ENCODE measurements at places on chromosomes 6 and 20.
A peak's percentile ranks its signal among the peaks of the same experiment; 100 is the strongest.

DNA sequence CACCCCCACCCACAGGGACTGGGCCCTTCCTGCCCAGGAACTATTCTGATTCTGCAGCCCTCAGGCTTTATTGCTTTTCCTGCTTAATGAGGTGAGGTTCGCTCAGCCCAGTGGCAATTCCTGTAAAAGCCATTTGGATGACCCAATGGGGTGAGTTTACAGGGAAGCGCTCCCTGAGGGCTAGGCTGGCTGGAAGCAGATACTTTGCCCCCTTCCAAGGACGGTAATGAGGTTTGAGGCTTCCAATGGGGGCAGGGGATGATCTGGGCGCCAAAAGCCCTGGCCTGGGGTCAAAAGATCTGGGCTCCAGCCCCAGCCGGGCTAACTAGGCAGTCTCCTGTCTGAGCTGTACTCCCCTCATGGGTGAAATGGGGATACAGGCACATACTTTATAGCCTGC, 41.8 kb downstream of the RIPOR3 start:
- no peak for DNase-seq

- no peak for DNase-seq
Observed at GRCh38 chr20:33296206-33296605, 13.2 kb downstream of the BPIFB1 start.

- no peak for DNase-seq
Observed at GRCh38 chr20:43567477-43567876, 8.7 kb downstream of the SGK2 start.

- DNase-seq, result no peak
Observed at GRCh38 chr6:79543886-79544285, 6.7 kb upstream of the LCA5 start.

DNA sequence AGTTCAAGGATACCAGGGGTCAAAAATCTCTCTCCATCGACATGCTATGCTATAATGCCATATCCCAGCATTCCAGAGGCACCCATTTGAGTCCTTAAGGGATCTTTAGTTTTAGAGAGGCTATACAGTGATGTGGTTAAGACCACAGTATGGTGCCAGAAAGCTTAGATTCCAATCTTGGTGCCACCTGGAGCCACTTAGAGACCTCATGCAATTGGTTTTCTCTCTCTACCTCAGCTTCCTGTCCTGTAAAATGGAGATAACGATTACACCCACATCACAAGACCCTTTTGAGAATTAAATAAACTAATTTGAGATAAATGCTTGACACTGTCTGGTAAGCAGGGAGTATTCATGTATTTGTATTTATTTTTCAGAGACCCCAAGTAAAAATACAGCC, 39.0 kb downstream of the PLAGL1 start:
- DNase-seq, result no peak

- DNase-seq, result no peak
Observed at GRCh38 chr6:72624557-72625160, 2.8 kb downstream of the KCNQ5 start.

DNA sequence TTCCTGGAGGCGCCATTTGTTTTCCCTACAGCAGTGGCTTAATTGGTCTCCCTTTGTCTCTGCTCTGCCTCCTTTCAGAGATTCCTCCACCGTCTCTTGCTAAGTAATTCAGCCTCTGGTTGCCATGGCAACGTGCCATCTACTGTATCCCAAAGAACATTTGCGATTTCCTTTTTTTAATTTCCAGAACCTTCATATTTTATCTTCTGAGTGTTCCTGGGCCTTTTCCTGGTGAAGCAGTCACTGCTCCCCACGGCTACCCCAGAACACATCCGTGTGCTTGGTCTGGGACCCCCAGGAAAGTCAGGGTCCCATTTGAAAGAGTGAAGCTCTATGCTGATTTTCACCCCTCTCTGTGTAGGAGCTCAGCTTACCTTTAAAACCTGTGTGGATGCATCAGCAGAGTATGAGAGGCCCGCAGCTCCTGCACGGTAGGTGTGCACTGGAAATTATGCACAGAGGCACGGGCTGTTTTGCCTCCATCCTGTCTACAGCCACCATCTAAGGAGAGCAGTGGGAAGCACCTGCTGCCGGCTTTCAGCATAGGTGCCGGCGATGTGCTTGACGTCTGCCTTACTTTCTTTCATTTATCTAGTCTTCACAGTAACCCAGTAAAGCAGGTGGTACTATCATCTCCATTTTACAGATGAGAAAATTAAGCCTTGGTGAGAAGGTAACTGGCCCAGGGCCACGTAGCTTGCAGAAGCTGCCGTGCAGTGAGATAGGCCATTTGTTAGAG, 122.8 kb downstream of the SYCP2 start:
- DNase-seq, result no peak

DNA sequence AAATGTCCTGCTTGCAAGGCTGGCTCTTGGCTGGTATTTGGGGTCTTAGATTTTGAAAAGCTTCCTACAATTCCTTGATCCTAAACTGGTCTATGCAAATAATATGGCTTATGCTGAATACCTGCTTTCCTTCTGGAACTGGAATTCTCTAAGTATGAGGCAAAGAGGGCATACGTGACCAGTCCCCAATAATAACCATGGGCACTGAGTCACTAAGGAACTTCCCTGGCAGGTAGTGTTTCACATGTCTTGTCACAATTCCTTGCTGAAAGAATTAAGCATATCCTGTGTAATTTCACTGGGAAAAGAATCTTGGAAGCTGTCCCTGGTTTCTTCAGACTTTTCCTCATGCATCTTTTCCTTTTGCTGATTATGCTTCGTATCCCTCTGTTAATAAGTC, 106.5 kb downstream of the MMS22L start:
- no peak for DNase-seq

- DNase-seq, result no peak
Observed at GRCh38 chr6:94389218-94389617, 969.9 kb upstream of the EPHA7 start.

DNA sequence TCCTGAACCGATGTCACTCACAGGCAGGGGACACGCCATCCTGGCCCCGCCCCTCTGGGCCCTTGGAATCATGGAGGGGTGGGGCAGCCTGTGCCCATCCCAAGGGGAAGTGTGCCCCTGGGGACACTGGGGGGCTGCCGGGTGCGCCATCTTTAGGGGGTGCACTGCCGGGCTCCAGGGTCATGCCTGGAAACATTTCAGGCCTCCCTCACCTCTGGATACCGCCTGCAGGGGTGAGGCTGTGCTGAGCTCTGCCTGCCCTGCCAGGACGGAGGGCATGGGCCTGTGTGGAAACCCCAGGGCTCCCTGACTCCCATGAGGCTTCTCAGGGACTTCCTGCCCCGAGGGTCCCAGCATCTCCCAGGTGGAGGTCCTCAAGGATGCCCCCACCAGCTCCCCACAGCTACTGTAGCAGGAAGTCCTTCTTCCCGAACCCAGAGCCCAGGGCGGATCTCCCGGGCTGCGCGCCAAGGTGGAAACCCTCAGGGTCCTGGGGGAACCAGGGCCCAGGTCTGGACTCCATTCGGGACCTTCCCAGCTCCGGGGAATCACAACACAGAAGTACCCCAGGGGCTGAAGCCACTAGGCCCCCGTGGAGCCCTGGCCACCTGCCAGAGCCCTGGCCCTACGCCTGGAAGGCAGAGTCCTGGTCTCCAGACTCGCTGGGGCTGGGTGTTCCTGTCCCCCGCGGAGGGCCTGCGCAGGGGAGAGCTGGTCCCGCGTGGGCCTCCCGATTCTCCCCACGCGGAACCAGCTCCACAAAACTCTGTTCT, 15.6 kb downstream of the CHRNA4 start:
- no peak for DNase-seq

- DNase-seq, result no peak
Observed at GRCh38 chr6:39901116-39901655, 33.1 kb downstream of the MOCS1 start.

DNA sequence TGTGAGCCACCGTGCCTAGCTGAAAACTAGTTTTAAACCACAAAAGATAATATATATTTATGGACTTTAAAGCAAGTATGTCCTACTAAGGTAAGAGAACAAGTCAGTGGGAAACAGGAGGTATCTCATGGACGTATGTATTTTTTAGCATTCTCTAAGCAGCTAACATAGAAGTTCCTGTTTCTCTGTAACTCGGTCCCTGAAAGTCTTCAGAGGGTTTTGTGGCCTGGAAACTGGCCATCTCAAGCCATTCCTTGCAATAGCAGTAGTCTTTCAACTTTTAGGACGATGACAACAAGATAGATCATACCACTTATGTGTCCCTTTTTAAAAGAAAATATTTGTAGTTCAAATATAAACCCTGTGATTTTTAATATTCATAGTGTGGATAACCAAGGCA, 95.6 kb upstream of the RALGAPA2 start:
- no peak for DNase-seq

DNA sequence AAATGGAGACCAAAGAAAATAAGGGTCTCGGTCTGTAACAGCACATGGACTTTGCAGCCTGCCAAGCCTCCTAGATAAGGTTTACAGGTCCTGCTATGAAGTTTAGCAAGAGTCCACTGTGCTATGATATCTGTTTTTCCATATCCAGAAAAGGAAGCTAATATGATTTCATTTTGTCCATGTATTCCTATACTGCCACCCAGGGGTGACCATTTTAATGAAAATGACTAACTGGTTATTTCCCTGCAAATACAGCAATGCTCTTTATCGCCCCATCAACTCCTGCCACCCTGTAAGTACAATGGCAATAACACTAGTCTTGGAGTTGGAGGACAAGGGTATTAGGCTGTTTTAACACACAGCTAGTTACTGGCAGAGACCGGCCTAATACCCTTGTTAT, 115.2 kb upstream of the GLP1R start:
- no peak for DNase-seq

- peak; percentile 8 for DNase-seq
Observed at GRCh38 chr6:70520575-70520974, 46.2 kb upstream of the SDHAF4 start.

DNA sequence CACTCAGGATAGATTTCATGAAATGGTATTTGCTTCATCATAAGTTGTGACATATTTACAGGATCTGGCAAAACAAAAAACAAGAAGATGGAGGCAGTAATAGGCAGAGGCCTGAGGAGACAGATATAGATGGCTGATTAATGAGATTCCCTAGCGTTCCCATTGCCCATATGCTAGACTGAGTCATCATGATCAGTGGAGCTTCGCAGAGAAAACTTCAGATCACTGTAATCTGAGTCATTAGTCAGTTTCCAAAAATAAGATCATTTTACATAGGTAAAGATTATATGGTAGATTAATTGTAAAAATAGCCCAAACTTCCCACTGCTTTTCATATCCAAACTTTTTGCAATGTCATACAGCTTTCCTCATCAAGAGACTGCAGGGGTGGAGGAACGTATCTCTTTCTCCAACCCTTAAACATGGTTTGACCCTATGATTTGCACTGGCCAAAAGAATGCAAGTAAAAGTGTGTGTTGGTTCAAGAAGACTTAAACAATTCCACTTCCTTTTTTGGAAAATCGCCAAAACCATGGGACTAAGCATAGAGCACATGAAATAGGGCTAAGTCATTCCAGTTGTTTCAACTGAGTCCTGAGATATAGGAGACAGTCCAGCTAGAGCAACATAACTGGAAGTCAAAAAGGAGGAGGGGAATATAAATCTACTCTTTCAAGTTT, 626.0 kb downstream of the RNF144B start:
- no peak for DNase-seq

DNA sequence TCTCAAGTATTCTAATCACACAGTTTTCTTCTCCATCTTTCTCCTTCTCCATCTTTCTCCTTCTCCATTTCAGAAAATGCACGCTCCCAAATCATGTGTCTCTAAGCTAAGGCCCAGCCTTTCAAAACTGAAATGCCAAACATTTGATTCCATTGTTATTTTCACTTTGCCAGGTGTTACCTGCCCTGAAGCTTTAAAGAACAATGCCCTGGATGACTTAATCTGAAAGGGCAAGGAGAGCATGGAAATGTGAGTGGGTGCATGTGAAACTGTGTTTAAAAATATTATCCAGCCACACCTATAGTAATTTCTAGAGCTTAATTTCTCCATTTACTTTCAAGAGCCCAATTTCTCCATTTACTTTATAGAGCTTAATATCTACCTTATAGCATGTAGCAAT, 42.4 kb upstream of the GCLC start:
- DNase-seq, result no peak

DNA sequence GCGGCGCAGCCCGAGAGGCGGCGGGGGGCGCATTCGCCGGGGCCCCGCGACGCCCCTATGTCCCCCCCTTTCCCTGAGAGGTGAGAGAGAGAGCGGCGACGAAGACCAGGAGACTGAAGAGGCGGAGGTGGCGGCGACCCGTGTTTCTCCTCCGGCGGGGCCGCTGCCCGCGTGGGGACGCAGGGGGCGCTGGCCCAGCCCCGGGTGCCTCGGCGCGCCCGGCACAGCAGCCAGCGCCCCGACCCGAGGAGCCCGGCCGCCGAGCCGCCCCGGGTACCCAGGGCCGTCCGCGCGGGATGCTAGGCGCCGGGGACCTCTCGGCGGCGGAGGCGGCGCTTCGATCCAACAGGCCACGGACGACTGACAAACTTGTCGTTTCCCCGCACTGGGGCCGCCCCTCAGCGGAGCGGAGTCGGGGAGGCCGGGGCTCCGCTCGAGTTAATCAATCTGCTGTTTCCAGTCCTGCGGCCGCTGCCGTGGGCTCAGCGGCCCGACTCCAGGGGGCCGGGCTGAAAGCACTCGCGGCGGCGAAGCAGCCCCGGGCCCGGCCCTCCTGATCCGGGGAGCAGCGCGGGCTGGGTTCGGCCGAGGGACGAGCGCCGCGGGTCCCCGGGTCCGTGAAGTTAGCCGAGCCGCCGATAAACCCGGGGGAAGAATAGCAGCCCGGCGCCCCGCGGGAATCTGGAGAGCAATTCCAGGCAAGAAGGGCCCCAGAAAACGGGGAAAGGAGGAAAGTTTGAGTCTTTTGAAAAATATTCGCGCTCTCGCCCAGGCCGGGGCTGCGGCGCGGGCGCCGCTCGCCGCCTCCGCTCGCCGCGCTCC, 631 bp downstream of the MDGA1 start:
- peak; percentile 31 for DNase-seq

DNA sequence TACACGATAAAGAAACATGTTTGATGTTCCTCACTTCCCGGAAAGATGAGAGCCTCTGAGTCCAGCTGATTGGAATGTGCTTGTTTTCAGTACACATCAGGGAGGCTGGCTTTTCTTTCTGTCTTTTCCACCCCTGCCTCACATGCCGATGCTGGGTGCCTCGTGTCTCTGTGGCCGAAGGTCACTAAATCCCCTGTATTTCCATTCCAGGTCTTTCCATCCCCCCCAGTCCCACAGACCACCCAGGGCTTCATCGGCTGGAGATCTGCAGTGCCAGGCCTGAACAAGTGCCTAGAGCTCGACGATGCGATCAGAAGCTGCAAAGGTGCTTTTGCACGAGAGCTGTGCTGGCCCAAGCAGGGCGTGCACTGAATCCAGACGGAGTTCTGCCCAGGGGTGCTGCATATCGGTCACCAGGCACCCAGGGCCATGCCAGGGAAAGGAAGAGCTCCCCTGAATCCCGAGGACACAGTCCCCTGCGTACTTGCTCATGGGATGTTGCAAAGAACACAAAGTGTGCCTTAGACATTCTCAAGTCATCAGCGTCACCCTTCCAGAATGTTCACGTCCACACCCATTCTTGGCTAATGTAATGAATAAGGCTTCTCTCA, 67.9 kb downstream of the ANKRD60 start:
- no peak for DNase-seq

Data from stimulated activated naive CD4-positive, alpha-beta T cell (primary cell).